ENCODE measurements at places on chromosomes 6 and 20.

DNA sequence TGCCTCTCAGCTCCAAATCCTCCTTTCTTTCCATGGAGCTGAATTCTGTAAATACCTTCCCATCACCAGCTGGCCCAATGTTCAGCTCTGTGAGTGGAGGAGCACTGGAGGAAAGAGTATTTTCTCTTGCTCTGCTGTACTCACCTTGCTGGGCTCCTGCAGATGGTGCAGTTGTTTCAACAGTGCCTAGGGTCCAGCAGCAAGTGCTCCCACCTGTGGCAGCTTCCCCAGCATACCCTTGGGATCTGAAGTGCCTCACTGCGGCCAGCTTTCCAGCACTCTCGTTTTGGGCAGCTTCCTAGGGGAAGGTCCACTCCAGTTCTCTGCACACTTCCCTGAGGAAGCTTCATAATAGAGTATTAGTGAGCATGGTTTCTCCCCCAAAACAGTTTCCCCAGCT is 170.9 kb downstream of the ARHGAP18 start:
- no peak for DNase-seq

DNA sequence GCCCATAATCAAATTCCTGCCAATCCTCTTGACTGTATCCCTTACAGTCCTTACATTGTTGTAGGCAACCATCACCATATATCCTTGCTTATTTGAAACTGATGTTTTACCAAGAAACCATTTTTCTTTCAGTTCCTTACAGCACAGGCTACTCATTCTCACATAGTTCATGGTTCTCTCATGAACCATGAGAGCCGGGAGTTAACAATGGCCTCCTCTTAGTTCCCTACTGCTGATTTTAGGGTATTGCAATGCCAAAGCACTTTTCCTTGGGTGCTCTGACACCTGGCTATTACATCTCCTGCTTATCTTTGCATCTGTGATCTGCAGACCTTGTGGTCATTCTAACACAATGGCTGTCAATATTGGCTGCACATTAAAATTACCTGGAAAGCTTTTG is 133.4 kb downstream of the MYB start:
- no peak for DNase-seq

DNA sequence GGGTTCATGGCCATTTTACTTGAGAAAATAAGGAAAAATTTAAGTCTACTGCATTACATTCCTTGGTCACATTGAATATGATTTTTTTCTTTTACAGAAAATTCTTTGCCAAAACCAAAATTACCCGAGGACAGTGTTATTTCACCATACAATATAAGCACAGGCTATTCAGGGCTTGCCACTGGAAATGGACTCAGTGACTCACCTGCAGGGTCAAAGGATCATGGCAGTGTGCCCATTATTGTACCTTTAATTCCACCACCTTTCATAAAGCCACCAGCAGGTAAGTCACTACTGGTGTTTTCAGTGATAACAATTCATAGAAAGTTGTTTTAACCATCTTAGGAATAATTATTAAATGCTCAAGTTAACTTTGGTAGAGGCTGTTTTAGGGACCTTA is 16.2 kb downstream of the SOBP start:
- DNase-seq: no peak

- DNase-seq: no peak
Observed at GRCh38 chr6:119672725-119673124, 323.2 kb upstream of the MAN1A1 start.

DNA sequence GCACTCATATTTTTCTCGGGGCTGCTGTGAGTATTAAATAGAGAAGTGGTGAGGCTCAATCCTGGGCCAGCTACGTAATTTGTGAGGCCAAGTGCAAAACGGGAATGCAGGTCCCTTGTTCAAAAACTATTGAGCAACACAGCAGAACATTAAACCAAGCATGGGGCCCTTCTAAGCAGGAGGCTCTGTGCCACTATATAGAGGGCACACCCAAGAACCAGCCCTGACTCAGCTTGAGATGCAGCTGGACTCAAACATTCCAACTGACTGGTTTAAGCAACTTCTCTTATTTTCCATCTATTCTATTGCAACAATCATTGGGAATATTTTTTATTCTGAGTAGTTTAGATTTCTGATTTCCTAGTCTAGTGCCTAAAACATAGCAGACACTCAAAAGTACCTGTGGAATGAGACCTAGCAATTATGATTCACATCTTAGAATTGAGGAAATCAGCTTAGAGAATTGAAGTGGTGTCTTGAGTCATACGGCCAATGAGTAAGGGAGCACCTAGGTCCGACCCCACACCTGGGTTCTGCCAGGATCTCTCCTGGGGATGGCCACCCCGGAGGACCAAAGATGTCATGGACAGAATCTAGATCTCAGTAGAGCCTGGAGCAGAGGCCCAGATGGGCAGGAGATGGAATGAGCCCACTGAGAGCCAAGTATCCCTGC is 1.3 kb downstream of the SIRPB2 start:
- no peak for DNase-seq

DNA sequence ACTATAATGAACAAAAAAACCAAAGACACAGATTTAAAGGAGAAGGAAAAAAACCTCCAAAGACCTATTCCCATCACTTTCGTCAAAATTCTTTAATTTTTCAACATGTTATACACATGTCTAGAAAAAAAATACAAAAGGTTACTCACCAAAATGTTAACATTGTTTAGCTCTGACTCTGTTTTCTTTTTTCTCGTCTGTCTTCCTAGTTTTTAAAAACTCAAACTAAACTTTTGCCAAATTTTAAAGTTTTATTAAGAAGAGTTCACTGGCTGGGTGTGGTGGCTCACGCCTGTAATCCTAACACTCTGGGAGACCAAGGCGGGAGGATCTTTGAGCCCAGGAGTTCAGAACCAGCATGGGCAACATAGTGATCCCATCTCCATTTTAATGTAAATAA is 10.8 kb downstream of the MCUR1 start:
- DNase-seq: no peak

DNA sequence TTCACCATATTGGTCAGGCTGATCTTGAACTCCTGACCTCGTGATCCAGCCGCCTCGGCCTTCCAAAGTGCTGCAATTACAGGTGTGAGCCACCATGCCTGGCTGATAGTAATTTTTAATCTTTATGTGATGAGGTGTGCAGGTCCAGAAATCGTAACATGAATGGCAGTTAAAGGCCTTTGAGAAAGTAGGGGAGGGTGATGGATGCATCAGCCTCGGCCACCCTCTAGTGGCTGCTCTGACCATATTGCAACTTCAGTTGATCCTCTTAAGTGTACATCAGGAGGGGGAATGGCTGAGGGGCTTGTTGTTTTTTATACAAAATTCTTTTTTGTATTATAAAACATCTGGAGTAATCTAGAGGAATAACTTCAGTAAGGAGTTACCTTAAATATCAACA is 193.0 kb downstream of the ZFAND3 start:
- peak; percentile 12 for DNase-seq

- no peak for DNase-seq
Observed at GRCh38 chr6:143505111-143505510, 6.4 kb downstream of the FUCA2 start.

GRCh38 chr20:1206366-1207148 is 3.3 kb downstream of the C20orf202 start:
- DNase-seq: no peak

GRCh38 chr6:98514796-98515195 is 319.6 kb upstream of the POU3F2 start:
- no peak for DNase-seq

GRCh38 chr6:14280766-14281293 is 163.3 kb downstream of the CD83 start:
- DNase-seq: no peak

DNA sequence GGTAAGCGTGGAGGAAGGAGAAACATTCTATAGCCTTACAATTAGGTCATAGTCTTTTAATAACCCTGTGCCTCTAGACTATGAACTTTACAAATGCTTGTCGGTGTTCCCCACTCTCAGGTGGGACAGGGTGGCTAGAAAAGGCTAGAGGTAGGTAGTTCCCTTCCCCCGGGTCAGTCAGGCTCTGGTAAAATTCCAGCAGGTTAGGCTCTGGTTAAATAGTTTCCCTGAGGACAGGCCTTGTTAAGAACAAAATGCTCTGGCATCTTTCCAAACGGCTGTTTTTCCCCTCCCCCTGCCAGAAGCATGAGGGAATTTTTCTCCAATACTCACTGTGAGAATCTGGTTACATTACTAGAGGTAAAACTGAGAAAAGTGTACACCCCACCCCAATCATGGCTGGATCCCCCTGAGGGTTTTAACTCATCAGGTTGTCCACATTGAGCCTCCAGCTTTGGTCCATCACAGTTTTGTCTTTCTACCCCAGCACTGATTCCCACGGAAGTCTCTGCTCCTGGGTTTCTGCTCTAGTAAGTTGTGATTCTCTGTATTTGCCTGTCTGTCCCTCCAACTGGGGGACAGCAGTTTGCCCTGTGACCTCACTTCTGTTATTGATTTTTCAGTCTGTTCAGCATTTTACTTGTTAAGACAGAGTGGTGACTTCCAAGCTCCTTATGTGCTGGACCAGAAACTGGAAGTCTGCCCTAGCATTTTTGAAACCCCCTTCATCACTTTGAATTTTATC is 84.7 kb upstream of the ADGRF1 start:
- no peak for DNase-seq

GRCh38 chr6:136038531-136038930 is 187.0 kb downstream of the PDE7B start:
- no peak for DNase-seq

- peak; percentile 67 for DNase-seq
Observed at GRCh38 chr20:49846206-49846807, 33.7 kb downstream of the SLC9A8 start.

DNA sequence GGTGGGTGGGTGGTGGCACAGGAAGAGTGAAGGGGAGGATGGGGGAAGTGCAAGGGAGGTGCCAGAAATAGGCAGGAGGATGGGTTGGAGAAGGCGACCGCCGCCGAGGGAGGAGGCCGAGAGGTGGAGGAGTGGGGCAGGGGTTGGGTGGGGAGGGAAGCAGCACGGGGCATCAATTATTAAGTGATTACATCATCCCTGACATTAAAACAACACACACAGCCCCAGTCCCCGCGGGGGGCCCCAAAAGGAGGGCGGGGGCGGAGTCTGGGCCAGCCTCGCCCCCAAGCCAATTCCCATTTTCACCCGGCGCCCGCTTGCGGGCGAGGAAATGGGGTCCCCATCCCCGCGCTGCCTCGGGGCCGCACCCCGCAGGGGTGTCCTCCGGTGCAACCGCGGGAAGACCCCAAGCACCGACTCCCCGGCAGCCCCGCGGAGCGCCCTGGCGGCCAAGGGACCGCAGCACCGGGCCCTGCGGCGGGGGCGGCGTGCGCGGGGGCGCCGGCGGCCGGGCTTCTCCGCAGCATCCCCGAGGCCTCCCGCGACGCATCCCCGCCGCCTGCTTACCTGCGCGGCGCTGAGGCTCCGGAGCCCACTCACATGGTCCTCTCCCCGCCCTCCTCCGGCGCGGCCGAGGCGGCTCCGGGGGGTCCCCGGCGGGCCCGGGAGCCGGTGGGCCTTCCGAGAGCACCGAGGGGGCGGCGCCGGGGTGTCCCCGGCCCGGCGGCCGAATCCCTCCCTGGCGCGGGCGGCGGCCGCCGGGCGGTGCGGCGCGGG is 663 bp downstream of the FYN start:
- DNase-seq: peak; percentile 68

- no peak for DNase-seq
Observed at GRCh38 chr6:119678961-119679360, 329.4 kb upstream of the MAN1A1 start.

GRCh38 chr6:22575190-22575589 is 5.8 kb downstream of the HDGFL1 start:
- DNase-seq: no peak

DNA sequence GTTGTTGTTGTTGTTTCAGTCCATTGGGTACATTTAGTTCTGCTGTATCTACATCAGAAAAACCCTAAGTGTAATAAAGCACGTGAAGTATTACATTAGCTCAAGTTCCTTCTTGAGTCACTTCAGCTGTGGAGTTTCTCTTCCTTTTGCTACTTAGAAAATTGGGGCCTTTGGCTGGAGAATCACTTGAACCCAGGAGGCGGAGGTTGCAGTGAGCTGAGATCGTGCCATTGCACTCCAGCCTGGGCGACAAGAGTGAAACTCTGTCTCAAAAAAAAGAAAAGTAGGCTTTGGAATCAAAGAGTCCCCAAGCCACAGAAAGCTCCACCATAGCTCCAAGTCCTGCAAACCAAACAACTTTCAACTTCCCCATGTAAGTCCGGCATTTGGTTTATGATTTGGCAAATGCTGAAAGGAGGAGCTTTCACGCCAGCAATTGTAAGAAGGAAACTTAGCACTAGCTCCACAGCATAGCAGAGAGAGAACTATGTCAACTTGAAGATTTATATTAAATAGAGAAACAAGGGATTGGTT is 56.5 kb upstream of the RNF144B start:
- DNase-seq: no peak

DNA sequence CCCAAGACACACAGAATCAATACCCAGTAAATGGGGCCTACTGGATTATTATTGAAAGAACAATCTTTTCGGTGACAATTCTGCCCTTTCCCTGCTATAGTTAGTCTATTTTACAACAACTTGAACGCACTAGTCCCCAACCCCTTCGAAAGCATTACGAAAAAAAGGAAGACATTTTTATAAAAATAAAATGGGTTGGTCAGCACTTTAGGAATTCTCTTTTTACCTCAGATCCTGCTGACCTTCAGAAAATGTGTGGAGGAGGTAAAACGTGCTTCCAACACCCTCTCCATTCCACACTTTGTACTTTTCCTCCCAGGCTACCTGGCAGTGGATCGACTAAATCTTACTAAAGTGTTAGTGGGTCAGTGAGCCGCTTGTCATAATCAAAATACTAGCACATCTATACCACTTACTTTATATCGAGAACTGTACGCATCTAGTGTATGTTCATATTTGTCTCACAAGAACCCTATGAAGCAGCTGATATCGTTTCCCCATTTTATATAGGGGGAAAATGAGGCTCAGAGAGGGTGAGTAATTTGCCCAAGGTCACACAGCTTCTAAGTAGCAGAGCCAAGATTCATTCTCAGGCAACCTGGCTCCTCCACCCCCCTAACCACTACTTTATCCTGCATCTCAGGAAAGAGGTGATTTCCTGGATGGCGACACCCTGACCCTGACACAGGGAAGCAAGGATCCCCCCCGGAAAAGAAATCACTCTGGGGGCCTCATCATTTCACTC is 10.6 kb downstream of the NFATC2 start:
- DNase-seq: no peak

- no peak for DNase-seq
Observed at GRCh38 chr6:113293423-113293740, 563.8 kb upstream of the MARCKS start.
